ENCODE measurements at places on chromosomes 3 and 15. TPM values are rescaled to one million over a fixed set of nuclear protein-coding genes. Genes with fewer than 3 reads are reported as not detected.

LMAN1L gene
- not detected for polyA plus RNA-seq

CADM2 gene
- polyA plus RNA-seq: 0.82 TPM

FETUB gene
- polyA plus RNA-seq: 0.09 TPM

C3orf85 gene
- 23.7 TPM for polyA plus RNA-seq
